WTC11 (cell line): ENCODE measurements at places on chromosomes 7 and 10. TPM values are rescaled to one million over a fixed set of nuclear protein-coding genes. Genes with fewer than 3 reads are reported as not detected.

The ZNF804B gene
- 0.04 TPM in 1 of 3 replicates, not detected in the others for total RNA-seq

The TMEM184A gene
- total RNA-seq = 1.3 to 1.4 TPM (median 1.3 TPM) in 3 replicates

The CFAP69 gene
- 2.7 to 3.4 TPM (median 3.3 TPM) in 3 replicates for total RNA-seq

The LMOD2 gene
- total RNA-seq = 0.09 to 0.11 TPM in 2 of 3 replicates, not detected in the other

The PVRIG gene
- total RNA-seq = 0.37 to 0.55 TPM in 2 of 3 replicates, not detected in the other

The OR2A12 gene
- total RNA-seq = not detected in 3 replicates

The PTF1A gene
- 0.11 TPM in 1 of 3 replicates, not detected in the others for total RNA-seq

The DNAJC12 gene
- total RNA-seq = 0.94 to 1.8 TPM (median 1.5 TPM) in 3 replicates

The CHRM2 gene
- 0.05 to 0.76 TPM (median 0.15 TPM) in 3 replicates for total RNA-seq

The BAMBI gene
- total RNA-seq = 26.4 to 29.0 TPM (median 27.4 TPM) in 3 replicates

The SPDYE2B gene
- 0.23 TPM in 1 of 3 replicates, not detected in the others for total RNA-seq

The HOXA7 gene
- not detected in 3 replicates for total RNA-seq

The VSTM4 gene
- 0.66 to 0.72 TPM (median 0.71 TPM) in 3 replicates for total RNA-seq

The PAPOLB gene
- 0.23 to 0.31 TPM (median 0.27 TPM) in 3 replicates for total RNA-seq

The SMKR1 gene
- 0.23 to 0.50 TPM (median 0.34 TPM) in 3 replicates for total RNA-seq

The PKD2L1 gene
- 0.09 TPM in 1 of 3 replicates, not detected in the others for total RNA-seq

The SNCG gene
- 8.4 to 14.3 TPM (median 12.0 TPM) in 3 replicates for total RNA-seq

The PRPS1L1 gene
- total RNA-seq = not detected in 3 replicates

The EVX1 gene
- total RNA-seq = not detected in 3 replicates

The GHRHR gene
- 4.0 to 6.6 TPM (median 5.0 TPM) in 3 replicates for total RNA-seq

The ELAPOR2 gene
- 38.7 to 42.7 TPM (median 41.6 TPM) in 3 replicates for total RNA-seq

The TCERG1L gene
- total RNA-seq = 1.5 to 2.1 TPM (median 1.5 TPM) in 3 replicates

The STAM gene
- total RNA-seq = 20.7 to 24.2 TPM (median 22.9 TPM) in 3 replicates

The AKR1C8 gene
- total RNA-seq = not detected in 3 replicates

The CDC14C gene
- 0.07 TPM in 1 of 3 replicates, not detected in the others for total RNA-seq
